ENCODE measurements at places on chromosomes 4 and X. TPM values are rescaled to one million over a fixed set of nuclear protein-coding genes. Genes with fewer than 3 reads are reported as not detected.

DNA sequence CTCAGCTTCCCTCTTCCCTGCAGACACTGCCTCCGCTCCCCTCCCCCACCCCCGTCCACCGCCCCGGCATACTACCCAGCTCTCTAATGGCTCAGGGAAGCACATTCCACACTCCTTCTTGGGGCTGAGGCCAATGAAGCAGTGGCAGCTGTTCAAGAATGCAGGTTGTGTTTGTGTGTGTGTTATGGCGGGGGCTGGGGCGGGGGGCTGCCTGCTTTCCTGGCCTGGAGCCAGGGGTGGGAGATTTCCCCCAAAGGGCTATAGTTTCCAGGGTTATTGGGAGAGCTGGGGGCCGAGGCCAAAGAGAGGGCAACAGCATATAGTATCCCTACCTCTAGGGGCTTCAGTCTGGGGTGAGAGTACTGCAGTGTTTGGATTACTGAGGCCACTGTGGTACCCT is 149.4 kb downstream of the EFNB1 start:
- DNase-seq = no peak

RAB41 gene
- not detected for polyA plus RNA-seq

SCML1 gene
- polyA plus RNA-seq = 7.0 TPM

N4BP2 gene
- 19.4 TPM for polyA plus RNA-seq

GRCh38 chrX:17547658-17548057 is 172.7 kb downstream of the NHS start:
- no peak for DNase-seq

GRCh38 chrX:115177932-115178331 is 11.3 kb upstream of the RBMXL3 start:
- DNase-seq = no peak

GRCh38 chr4:143026459-143027170 is 158.1 kb upstream of the USP38 start:
- no peak for DNase-seq

DNA sequence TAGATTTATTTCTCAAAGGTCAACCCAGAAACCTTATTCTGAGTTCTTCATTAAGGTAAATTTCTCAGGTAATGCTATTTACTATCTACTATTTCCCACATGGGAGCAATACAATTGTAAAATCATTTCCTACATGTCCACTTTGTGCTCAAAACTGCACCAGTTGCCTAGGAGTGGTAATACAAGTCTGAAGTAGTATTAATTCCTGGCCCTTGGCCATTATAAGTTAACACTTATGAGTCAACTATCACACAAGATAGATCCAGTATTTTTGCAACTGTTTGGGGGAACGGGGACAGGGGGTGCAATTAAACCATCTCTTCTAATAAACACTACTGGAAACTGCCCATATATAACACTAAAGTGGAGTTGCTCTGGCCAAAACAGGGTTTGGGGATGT is 48.9 kb downstream of the ACSL4 start:
- no peak for DNase-seq

CCNB3 gene
- 0.26 TPM for polyA plus RNA-seq

DNA sequence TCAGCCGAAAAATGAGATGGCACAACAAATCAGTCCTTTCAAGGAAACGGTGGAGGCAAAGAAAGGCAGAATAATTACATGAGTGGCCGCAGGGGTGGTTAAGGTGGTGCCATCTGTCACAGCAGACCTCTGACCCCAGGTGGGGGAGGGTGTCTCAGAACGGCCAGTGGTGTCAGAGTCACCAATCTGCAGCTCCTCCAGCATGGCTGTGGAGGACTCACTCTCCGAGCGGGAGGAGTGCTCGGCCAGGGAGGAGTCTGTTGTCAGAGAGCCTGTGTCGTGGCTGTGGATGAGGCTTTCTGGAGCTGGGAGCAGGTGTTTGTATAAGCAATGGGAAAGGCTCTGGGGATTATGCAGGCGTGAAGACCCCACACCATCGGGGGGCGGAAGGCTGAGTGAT is 130.3 kb upstream of the PDLIM3 start:
- DNase-seq = no peak

DNA sequence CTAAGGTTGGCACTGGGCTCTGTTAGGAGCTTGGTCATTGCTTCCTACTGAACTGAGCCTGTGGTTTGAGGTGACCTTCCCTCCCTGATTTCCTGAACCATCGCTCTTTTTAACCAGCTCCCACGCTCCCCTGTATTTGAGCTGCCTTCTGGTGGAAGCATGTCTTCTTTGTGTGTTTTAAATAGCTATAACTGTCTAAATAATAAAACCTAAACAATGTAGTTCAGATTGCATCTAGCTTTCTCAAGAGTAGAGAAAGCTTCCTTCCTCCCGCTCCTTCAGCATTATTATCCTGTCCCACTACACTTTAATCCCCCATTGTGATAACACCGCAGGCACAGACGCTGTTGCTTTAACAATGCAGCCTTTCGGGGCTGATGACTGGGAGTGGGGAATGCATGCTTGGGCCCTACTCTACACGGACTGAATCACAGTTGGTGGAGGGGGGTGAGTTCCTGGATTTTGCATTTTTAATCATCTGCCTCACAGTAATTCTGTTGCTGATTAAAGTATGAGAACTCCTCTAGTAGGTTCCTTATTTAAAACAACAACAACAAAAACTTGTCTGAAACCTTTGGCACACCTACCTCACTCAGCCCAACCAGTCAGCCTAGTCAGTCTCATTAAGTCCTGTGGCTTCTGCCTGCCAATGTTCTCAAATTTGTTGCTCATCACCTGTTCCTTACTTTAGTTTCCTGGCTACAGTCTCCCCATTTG is 6.6 kb downstream of the SMS start:
- DNase-seq = no peak

AMMECR1 gene
- polyA plus RNA-seq = 9.3 TPM

DNA sequence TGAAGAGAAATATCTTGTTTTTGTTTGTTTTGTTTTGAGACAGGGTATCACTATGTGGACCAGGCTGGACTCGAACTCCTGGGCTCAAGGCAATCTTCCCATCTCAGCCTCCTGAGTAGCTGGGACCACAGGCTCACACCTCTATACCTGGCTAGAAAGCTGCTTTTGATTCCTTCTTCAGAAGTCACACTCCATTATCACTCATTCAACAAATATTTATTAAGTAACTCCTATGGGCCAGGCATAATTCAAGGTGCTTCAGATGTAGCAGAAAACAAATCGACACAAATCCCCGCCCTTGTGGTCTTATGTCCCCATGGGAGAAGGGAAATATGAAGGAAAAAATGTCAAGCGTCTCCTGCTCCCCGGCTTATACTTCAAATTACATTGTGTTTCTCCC is 72.6 kb upstream of the DHX15 start:
- DNase-seq = no peak

WDR13 gene
- 33.2 TPM for polyA plus RNA-seq

GRCh38 chrX:9374555-9374954 is 90.3 kb upstream of the TBL1X start:
- no peak for DNase-seq

DNA sequence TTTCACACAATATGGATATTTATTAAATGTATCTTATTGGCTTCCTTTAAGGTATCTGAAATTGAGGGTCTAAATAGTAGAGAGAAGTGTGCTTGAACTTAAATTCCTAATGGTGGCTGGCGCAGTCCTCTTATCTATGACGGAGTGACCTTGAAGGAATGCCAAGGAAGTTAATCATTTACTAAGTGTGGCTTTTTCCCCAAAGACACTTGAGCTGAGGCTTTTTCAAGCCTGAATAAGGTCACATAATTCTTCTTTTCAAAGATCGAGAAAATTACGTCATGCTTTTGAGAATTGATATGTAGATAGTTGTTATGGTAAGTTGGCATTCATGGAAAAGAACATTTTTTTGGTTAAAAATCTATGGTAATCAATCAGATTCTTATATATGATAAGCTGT is 11.7 kb upstream of the PRPS2 start:
- DNase-seq = no peak

AVPR2 gene
- polyA plus RNA-seq = not detected

DNA sequence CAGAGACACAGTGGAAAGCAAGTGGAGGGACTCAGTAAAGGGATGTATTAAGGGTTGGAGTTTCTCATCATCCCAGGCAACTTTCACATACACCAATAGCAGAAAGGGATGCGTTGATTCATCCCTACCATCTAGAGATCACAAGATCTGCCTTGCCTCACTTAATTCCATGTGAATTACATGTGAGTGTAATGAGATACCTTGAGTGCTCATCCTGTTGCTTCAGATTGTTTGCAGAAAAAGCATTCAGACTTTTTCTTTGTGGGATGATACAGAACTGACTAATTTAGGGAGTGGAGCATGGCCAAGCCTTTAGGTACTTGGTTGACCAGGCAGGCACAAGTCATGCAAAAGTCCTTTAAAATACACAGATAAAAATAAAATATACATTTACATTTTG is 124.8 kb upstream of the SLIT2 start:
- DNase-seq = no peak

- no peak for DNase-seq
Measured at GRCh38 chr4:186554914-186555827, at the start of gene MTNR1A. MTNR1A (minus strand) TSS chr4:186555567; CDS start chr4:186555365, 202 bp downstream.

DNA sequence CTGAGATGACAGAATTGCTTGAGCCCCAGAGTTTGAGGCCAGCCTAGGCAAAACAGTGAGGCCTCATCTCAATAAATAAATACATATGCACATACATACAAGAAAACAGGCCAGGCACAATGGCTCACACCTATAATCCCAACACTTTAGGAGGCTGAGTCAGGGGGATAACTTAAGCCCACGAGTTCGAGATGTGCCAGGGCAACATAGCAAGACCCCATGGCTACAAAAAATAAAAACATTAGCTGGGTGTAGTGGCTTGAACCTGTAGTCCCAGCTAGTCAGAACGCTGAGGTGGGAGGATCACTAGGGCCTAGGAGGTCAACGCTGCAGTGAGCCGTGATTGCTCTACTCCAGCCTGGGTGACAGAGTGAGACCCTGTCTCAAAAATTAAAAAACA is 51.6 kb upstream of the NEUROG2 start:
- DNase-seq = no peak

DNA sequence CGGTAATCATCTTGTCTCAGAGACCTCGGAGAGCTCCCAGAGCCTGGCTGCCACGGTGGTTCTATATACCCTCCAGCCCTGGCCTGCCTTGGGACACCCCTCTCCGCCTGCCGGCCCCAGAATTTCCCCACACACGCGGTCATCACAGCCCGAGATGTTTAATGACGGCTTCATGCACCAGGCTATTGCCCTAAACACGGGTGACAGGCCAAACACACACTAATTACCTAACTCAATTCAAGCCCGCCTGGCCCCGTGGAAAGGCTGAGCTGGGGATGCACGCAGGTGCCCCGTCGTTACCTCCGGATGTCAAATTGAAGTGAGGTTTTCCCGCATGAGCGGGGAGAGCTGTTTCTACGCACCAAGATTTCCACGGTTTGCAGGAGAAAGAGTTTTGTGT is 72.9 kb upstream of the PPP2R3B start:
- DNase-seq = no peak

- no peak for DNase-seq
Measured at GRCh38 chrX:50067435-50068284, 133.1 kb downstream of the AKAP4 start.

PPP1R3F gene
- polyA plus RNA-seq = 9.1 TPM

DNA sequence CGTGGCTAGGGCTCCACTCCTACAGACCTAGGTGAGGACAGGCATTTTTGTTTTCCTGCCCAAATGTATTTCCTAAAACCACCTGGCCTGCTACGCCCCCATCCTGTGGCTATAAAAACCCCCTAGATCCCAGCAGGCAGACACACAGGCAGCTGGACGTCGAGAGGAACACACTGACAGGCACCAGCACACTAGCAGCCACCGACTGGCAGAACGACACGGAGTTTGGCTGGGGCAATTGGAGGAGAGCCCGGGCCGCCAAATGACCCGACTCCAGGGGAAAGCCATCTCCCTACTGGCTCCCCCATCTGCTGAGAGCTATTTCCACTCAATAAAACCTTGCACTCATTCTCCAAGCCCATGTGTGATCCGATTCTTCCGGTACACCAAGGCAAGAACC is 516.0 kb downstream of the FSTL5 start:
- no peak for DNase-seq

DGKK gene
- polyA plus RNA-seq = not detected

GRCh38 chrX:153475271-153475670 is 4.9 kb upstream of the HAUS7 start:
- no peak for DNase-seq

XAGE1A gene
- not detected for polyA plus RNA-seq

TCP11X1 gene
- polyA plus RNA-seq = not detected

DNA sequence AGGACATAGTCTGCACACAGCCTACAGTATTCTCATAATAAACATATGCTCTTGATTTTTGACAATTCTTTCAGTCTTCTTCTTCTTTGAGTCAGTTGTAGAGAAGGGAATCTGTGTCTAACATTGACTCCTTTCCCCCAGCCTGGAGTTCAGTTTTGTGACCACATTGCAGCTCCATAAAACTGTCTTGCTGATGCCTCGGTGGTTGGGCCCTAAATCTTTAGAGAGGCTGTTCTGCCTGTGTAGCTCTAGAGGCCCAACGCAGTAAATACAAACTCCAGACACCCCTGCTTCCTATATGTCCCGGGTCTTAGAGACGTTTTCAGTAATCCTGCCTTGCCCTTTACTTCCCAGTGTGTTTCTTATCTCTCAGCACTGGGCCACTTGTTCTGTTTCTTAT is 639.5 kb upstream of the AADAT start:
- no peak for DNase-seq

CENPVL2 gene
- polyA plus RNA-seq = not detected

TCEAL6 gene
- not detected for polyA plus RNA-seq

DNA sequence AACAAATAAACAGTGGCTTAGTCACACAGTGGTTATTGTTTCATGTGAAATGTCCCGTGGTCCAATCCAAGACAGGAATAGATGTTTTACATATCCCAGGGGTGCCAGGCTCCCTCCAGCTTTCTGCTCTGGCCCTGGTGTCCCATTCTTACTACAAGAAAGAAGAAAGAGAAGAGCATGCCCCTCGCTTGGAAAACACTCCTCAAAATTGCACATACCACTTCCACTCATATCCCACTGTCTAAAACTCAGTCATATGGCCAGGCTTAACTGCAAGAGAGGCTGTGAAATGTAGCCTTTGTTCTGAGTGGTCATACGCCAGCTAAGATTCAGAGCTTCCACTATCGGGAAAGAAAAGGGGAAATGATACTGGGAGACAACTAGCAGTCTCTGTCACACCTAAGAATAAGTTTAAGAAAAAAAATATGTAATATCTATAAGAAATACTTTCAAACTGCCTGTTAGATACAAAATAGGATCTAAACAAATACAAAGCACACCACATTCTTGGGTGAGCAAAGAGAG is 306.8 kb upstream of the FAM241A start:
- DNase-seq = no peak

SATL1 gene
- not detected for polyA plus RNA-seq

Data from naive thymus-derived CD4-positive, alpha-beta T cell (primary cell).